Naive B cell (primary cell): ENCODE measurements at places on chromosomes 3 and 15.

- no peak for DNase-seq
These were observed 96.5 kb upstream of the PHLDB2 start for GRCh38 chr3:111762537-111762936.

DNA sequence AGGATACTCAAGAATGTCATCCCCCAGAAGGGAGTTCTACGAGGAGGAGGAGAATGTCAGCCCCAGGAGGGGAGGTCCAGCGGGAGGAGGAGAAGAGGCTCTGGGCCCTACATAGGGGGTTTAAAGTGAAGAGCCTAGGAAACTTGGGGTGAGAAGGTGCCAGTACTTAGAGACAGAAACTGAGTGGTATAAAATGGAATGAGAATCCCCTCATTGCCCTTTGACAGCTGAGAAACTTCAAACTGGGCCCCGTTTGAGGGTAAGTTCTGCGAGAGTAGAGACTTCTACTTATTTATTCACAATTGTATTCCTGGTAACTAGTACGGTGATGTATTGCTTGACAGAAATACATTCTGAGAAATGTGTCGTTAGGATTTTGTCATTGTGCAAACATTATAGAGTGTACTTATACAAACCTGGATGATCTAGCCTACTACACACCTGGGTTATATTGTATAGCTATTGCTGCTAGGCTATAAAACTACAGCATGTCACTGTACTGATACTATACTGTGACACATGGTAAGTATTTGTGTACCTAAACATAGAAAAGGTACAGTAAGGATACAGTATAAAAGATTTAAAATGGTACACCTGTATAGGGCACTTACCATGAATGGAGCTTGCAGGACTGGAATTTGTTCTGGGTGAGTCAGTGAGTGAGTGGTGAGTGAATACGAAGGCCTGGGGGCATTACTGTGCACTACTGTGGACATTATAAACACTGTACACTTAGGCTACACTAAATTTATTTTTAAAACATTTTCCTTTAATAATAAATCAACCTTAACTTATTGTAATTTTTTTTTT lies 62.0 kb downstream of the TSC22D2 start:
- DNase-seq, result no peak

- DNase-seq, result no peak
These were observed 713.7 kb upstream of the SEMA6D start for GRCh38 chr15:47003568-47003967.

GRCh38 chr3:175159202-175159601 lies 300.1 kb downstream of the NAALADL2 start:
- no peak for DNase-seq

DNA sequence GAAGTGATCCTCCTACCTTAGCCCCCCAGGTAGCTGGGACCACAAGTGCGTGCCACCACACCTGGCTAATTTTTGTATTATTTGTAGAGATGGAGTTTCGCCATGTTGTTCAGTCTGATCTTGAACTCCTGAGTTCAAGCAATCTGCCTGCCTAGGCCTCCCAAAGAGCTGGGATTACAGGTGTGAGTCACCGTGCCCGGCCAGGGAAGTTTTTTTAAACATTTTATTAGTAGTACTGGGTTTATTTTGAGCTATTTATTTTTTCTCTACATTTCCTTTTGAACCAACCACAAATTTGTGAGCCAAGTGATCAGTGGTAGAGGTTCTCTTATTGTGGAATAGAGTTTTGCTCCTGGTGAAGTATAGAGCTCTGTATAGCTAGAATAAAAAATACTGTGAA lies 33.7 kb downstream of the ARMC8 start:
- DNase-seq, result no peak

- DNase-seq, result no peak
These were observed 335.8 kb downstream of the MECOM start for GRCh38 chr3:169327546-169328356.
